CD8-positive, alpha-beta memory T cell (primary cell): ENCODE measurements at places on chromosomes 1 and 21. TPM values are rescaled to one million over a fixed set of nuclear protein-coding genes. Genes with fewer than 3 reads are reported as not detected.

GRCh38 chr1:22944346-22945055 lies 28.2 kb downstream of the LACTBL1 start:
- no peak for DNase-seq
- no peaks in the 10 kb centered on the region for H3K36me3 ChIP-seq
- H3K4me3 ChIP-seq, result no peak overlapping the region
- no peaks in the 10 kb centered on the region for H3K4me1 ChIP-seq
- H3K27me3 ChIP-seq, result peaks cover 3% of the 10 kb centered on the region

GRCh38 chr1:54329312-54330003 lies 76.7 kb downstream of the SSBP3 start:
- no peak overlapping the region for H3K4me3 ChIP-seq
- peaks cover 26% of the 10 kb centered on the region for H3K4me1 ChIP-seq
- DNase-seq, result no peak
- no peaks in the 10 kb centered on the region for H3K36me3 ChIP-seq
- no peak overlapping the region for H3K27ac ChIP-seq

DNA sequence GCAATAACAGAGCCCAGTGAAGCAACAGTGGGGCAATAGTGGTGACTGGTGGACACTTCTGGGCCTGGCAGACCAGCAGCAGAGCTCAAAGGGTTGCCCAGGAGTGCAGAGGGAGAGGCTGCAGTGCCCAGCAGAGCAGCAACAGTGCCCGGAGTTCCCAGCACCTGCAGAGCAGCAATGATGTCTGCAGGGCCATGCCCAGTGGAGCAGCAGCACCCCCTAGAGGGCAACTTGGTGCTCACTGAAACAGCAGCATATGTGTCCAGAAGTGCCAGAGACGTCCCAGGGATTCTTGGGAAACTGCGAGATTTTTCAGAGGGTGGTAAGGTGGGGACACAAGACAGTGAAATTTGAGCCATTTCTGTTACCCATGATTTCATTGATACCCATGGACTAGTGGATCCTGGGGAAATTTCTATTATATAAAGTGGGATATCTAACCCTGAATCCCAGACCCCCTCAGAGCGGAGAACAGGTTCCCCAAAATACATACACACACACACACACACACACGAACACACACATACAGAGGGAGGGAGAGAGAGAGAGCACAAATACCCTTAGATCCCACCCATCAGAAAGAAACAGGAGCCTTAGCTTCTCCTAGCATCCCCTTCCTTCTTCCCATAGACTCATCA lies 156.9 kb upstream of the GJB5 start:
- H3K36me3 ChIP-seq, result no peaks in the 10 kb centered on the region
- H3K4me1 ChIP-seq, result no peaks in the 10 kb centered on the region
- no peak for DNase-seq
- no peaks in the 10 kb centered on the region for H3K27me3 ChIP-seq

S100A5 gene
- total RNA-seq, result 0.61 TPM

LCE2B gene
- not detected for total RNA-seq

ALPL gene
- total RNA-seq, result not detected
